Suppressor macrophage treated with lipopolysaccharide for 4 hours (primary cell): ENCODE measurements at places on chromosomes 1 and 21.
A peak's percentile ranks its signal among the peaks of the same experiment; 100 is the strongest.

DNA sequence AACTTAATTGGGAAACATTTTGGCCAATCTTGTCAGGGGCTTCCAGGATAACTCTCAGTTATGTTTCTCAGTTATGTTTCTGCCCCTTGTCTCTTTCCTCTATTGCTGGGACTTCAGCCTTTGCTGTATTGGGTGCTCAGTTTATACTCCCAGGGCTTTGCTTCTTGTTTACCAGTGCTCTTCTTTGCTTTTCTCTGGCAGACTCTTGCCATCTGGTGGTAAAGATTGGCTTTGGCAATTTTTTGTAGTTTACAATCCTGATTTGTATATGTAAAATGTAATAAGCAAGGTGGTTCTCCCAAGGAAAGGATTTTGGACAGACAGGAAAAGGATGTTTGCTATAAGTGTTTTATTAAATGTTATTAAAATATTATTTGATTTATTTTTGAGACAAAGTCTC, 37.9 kb downstream of the FABP3 start:
- DNase-seq, result peak; percentile 11

GRCh38 chr1:170978371-170978910, 43.1 kb downstream of the MROH9 start:
- no peak for DNase-seq

DNA sequence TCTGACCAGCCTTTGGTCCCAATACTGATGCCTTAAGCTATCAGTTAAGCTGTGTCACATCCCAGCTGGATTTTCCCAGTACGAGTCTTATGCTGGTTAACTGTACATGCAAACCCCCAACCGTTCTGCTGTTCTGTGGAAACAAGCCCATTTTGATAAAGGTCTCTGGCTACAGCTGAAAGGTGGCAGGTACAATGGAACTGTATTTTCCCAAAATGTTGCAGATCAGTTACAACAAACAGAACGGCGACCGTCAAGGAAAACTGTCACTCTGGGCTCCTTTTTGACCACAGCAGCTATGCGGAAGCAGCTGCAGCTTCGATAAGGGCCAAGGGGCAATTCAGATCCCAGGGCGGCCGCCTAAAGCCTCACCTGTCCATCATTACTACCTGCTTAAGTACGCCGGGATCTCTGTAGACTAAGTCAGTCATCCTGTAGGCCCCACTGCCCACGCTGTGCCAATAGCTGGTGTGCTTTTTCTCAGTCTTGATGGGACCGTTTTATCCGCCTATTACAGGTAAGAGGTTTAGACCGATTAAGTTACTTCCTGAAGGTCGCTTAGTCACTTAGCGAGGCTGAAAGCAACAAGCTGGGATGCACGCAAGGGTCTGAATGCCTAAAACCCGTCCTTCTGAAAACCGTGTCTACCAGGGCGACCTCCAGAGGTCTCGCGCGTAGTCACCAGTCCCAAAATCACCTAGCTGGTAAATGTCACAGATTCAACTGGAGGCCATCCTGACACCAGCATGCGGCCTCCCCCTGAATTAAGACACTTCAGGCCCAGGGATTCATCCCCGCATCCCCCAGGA, 11.1 kb upstream of the RAB42 start:
- DNase-seq, result peak; percentile 16

- no peak for DNase-seq
These were observed 217.2 kb downstream of the CHRM3 start for GRCh38 chr1:239603530-239603929.

DNA sequence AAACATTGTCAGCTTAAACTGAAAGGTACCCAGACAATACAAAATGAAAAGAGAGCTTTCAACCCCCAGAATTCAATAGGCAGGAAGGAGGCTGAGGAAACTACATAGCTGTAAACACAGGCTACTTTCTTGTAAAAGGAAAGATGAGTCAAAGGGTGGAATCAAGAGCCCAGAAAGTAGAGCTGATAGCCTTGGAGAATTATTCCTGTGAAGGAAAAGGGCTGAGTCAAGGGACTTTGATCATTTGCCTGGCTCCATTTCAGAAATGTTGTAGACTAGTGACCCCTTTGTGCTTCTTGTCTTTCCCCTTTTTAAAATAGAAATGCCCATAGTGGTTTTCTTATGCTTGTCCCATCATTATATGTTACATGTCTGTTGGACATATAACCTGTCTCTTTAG, 597.6 kb downstream of the ADGRL2 start:
- no peak for DNase-seq
